ENCODE measurements at places on chromosomes 3 and 15.
A peak's percentile ranks its signal among the peaks of the same experiment; 100 is the strongest.

DNA sequence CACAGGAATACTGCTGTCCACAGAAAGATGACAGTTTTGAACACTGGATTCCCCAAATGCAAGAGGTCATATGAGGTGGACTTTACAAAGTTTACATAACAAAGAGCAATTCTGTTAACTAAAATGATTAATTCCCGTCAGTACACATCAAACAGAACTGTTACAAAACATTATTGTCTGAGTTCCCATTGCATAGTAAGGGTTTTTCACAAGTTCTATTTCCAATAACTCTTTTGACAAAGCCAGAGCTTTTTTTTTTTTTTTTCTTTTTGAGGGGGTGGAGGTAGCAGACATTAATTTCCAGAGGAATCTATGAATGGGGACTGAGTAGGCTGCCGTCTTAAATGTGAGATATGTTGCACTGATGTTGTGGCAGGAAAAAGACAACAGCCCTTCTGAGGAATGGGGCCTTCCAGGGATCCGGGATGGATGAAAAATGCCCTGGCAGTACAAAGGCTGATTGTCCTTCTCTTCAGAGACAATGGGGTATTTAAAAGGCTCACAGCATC lies 178.1 kb upstream of the KBTBD8 start:
- no peak for DNase-seq

- DNase-seq, result no peak
Observed at GRCh38 chr15:31272558-31273257, 53.9 kb upstream of the KLF13 start.

- no peak for DNase-seq
Observed at GRCh38 chr15:73921254-73921925, 4.9 kb upstream of the LOXL1 start.

GRCh38 chr3:115074502-115074901 lies 72.6 kb downstream of the ZBTB20 start:
- DNase-seq, result peak; percentile 21

- no peak for DNase-seq
Observed at GRCh38 chr3:168977716-168978374, 685.7 kb downstream of the MECOM start.

- no peak for DNase-seq
Observed at GRCh38 chr3:16379838-16380237, 114.8 kb downstream of the OXNAD1 start.

- DNase-seq, result no peak
Observed at GRCh38 chr3:67534594-67534993, 119.8 kb downstream of the SUCLG2 start.

GRCh38 chr3:185912512-185912911 lies 25.3 kb downstream of the TRA2B start:
- DNase-seq, result peak; percentile 5

DNA sequence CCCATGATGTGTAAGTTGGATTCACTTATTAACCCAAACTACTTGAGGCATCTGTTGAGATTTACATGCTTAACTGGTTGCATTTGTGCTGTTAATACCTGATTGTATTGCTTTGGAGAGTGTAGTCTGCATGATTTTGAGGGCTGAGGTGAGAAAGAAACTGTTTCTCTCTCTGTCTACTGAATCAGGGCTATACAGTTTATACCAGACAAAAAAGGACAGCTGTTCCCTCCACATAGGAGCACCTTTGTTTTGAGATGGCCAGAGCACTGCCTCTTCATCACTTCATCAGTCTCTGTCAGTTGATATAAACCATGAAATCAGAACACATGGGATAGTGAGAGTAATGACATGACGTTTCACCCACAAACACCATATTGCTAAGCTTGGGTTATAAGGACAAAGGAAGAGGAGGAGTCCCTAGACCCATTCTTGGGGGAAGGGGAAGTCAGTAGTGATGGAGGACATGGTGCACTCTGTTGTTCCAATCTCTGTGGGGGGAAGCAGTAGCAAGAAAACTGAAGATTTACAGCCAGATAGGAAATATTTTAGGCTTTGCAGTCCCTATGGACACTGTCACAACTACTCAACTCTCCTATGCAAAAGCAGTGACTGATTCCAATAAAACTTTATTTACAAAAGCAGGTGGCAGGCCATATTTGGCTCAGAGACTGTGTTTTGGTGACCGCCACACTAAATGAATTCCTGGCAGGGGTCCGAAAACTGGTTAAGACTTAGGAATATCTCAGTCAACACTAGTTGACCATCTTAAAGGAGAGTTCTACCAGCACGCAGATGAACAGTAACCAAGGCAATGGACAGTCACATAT lies 123.9 kb upstream of the NR2E3 start:
- no peak for DNase-seq

GRCh38 chr3:50557915-50558314 lies 9.6 kb downstream of the C3orf18 start:
- DNase-seq, result no peak

- peak; percentile 65 for DNase-seq
Observed at GRCh38 chr3:53885239-53885638, 3.3 kb upstream of the ACTR8 start.

GRCh38 chr15:95912280-95912625 lies 418.2 kb upstream of the NR2F2 start:
- no peak for DNase-seq

DNA sequence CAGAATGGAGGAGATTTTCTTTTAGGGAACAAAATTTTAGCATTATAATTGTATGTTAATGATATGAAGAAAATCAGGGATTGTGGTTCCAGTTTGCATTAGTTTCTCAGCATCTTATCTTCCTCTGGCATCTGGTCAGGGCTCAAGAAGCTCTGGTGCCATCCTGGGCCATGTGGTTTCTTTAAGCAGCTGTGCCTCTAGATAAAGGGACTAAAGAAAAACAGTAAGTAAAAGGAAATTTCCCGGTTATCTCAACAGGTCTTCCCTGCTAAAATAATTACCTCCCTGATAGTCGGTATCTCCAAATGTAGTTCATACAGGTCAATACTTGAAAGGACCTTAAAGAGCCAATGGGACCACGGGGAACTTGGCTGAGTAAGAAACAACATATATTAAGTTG lies 375.1 kb upstream of the RBMS3 start:
- DNase-seq, result no peak

- DNase-seq, result no peak
Observed at GRCh38 chr3:34016925-34017587, 218.6 kb downstream of the PDCD6IP start.

- DNase-seq, result no peak
Observed at GRCh38 chr3:3634326-3634725, 164.9 kb upstream of the LRRN1 start.

DNA sequence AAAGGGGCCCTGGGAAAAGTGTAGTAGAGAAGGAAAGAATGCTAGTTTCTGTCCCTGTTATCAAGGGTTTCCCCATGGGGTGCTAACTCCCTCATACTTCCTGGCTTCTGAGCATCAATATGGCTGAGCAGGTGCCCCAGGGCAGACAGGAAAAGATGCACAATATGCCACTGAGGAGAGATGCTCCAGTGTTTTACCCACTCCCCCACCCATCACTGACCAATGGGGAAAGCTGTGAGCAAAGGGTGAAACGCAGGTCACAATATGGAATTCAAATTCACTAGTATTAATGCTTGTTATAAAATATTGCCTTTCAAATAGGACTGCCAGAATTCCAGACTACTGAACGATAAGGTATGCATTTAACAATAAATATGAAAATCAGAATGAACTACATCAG lies 187.5 kb upstream of the CTNNB1 start:
- no peak for DNase-seq

DNA sequence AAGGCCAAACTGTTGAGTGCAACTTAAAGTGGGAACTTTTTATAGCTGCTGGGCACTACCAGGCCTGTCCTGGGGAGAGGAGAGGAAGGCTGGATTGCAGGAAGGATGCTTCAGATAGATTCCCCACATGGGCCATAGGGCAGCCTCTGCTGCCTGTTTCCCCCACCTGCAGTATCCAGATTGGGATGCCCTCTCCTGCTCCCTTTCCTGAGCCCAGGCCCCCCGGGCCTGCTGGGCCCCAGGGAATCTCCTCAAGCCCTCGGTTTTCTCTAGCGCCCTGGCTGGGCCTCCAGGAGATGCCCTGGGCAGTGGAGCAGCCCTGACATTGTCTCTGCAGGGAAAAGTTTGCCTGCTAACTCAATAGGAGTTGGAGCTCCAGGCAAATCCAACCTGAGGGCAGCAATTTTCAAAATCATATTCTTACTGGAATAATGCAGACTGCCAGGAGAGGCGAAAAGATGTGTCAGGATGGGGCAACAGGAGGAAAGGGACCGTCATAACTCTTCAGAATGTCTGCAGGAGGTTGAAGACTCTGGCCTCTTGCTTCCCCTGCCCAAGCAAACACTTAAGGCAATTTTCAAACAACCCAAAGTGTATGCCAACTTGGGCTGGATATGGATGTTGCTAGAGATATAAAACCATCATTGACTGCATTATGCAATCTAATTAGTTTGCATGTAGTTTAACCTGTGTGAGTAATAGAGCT lies 4.4 kb downstream of the NR2F2 start:
- DNase-seq, result peak; percentile 34

DNA sequence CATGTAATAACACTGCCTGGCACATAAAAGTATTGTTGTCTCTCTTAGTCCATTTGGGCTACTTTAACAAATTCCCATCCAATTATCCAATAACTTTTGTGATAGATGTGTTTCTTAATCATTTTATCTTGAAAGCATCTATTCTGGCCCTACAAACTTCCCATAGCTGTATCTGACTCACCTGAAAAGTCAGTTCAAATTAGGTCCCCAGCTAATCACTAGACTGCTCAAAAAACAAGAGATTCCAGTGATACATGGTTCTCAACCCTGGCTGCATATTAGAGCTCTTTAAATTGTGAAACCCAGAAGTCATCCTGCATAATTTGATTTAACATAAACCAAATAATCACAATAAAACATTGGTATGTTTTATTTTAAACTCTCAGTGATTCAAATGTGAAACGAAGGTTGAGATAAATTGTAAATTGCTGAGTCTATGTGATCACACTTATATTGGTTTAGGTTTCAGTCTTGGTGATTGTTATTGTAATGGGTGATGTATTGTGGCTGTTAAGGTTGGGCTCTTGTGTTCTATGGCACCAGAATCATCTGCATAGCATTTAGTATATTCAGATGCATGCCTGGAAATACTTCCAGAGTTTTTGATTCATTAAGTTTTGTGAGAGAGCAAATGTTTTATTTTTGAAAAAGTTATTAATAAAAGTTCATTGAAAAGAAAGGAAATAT lies 268.9 kb upstream of the KCNMB2 start:
- no peak for DNase-seq

DNA sequence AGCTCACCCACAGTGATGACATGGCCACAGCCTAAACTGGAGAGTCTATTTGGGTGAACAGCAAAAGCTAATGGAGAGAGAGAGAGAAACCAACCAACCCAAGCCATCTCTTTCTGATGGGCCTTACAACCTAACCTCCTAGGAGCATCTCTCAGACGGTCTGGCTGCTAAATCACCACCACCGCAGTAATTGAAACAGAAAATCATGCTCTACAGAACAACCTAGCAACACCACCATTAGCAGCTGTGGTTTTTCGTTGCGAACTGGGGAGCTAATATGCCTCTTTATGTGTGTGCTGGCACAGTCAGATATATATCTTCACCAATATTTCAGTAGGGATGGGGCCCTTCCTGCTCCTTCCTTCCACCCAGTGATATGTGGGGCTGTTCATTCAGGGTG lies 166.9 kb upstream of the PROK2 start:
- DNase-seq, result no peak

DNA sequence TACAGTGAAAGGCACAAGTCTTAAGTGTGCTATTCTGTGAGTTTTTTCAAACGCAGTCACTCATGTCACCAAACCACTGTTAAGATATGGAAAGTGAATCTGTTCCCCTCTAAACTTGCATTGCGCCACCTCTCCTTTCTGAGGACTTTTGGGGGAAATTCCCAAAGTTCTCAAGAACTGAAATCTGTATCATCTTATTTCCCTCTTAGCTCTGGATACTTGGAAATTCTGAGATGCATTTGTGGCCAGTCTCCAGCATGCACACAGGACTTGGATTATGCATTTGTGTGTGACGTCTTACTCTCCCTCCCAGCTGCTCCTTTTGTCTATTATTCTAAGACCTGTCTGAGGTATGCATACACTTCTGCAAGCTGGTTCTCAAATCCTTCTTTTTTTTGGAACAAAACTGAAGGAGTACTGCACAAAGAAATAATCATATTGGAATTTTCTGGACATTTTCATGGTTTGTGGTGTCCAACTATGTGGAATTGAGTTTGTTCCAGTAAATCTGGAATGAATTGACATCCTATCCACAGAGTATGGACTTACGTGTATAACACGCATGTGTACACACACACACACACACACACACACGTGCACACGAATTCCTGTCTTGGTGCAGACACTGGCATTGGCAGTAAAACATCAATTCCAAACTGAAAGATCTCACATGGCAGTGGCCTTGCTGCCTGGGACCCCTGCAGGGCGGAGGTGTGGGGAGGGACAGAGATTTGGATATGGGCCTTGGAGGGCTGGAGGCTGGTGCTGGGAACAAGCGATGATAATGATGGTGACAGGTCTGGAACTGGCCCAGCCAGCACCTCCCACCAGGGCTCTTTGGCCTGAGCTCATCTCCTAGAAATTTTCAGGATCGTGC lies 8.2 kb upstream of the LCTL start:
- peak; percentile 48 for DNase-seq

All from mesenchymal stem cell (in vitro differentiated cells and primary cell).